GM12864 (cell line): ENCODE measurements at places on chromosomes 16 and 17.

DNA sequence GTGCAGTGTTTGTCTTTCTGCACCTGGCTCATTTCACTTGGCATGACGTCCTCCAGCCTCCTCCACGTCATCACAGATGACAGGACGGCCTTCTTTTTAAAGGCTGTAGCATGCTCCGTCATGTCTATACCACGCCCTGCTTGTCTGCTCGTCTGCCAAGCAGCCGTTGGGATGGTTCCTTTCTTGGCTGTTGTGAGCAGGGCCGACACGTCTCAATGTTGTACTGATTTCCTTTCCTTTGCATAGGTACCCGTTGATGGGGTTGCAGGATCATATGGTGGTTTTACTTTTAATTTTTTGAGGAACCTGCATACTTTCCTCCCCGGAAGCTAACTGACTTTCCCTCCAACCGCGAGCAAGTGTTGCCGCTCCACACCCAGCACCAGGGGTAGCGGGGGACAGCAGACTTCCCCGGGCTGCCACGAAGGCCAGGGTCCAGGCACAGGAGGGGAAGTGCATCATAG lies 212.2 kb upstream of the ZNF469 start:
- no peak for DNase-seq

DNA sequence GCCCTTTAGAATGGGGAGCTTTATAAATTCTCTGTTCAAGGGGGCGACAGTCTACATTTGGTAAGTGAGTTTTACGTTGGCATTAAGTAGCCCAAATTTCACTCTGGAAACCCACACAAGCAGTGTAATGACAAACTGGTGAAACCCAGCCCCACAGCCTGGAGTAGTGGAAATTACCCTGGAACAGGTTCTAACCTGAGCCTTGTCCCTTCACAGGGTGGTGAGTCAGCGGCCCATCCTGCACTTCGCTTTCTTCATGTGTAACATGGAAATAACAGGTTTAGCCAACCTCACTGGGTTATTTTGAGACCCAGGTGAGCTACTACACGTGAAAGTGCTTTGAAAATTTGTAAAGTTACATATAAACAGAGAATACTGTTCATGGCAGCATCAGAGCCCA lies 3.5 kb upstream of the TLCD3A start:
- no peak for DNase-seq

DNA sequence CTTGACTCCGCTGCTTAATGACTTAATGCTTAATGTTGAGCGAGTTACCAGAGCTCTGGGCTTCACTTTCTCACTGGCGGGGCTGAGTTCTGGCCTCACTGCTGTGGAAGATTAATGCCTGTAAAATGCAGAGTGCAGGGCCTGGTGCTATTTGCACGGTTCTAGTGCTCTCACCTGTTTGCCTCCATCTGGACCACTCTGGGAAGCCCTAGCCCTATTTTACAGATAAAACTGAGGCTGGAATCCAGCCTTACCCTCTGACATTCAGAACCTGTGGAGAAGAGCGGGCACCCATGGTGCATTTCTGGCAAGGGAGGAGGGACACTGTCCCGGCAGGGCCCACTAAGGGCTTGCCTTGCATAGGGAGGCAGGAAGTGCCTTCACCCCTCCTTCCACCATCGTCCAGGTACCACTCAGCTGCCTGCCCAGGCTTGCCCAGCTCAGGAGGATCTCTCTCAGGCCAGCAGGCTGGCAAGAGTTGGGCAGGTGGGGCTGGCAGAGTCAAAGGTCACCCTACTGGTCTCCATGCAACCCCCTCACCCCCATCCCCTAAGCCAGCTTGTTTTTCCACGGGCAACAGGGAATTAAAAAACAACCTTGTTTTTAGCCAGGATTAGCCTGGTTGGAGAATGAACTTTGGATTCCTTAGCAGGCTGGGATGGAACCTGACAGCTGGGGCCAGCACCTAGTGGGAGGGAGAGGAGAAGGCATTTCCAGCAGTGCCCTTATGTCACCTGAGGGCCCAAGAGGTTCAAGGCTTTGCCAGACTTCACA lies 4.1 kb upstream of the UBALD1 start:
- DNase-seq, result no peak

- no peak for DNase-seq
These were observed 24.3 kb upstream of the PHF12 start for GRCh38 chr17:28975646-28976045.

- no peak for DNase-seq
These were observed 7.7 kb downstream of the MIEF2 start for GRCh38 chr17:18267927-18268711.

- DNase-seq, result no peak
These were observed 22.9 kb upstream of the APPBP2 start for GRCh38 chr17:60548990-60549389.

DNA sequence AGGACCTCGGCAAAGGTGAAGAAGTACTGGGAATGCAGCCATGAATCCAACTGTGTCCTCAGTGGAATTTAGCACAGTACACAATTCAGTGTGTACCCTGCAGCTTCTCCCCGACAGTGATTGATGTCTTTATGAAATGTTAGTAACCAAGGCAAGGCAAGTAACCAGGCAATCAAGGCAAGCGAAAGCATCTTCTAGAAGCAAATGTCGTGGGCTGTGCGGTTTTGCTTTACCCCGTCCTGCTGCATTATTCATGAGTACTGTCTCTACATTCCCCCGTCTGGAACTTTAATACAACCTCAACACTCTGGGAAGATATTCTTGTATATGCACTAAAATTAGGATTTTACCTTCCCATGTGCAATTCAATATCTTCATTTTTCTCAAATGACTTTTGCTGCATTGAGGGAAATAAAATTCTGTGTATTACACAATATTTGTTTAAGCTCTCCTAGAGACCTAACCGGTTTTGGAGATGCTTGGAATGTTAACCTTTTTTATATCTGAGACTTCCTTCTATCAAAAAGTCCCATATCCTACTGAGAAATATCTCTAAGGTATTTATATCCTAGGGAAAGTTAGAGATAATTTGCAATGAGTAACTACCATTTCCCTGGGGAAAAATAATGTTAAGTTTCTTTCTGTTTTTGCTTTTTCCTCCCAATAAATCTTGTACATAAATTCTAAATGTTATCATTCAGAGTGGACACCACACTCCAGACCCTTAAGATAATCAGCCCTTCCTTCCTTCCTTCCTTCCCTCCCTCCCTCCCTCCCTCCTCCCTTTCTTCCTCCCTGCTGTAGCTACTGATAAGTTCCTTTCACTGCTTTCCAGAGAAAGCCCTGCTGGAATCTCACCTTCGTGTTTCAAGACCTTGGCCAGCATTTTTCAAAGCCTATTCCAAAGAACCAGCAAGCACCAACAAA lies 51.9 kb upstream of the ADORA2B start:
- no peak for DNase-seq

GRCh38 chr17:47713980-47714700 lies 18.9 kb upstream of the TBX21 start:
- no peak for DNase-seq

GRCh38 chr17:70049801-70050591 lies 25.0 kb upstream of the KCNJ16 start:
- DNase-seq, result no peak

GRCh38 chr17:35076874-35077273 lies 13.4 kb upstream of the RFFL start:
- no peak for DNase-seq

DNA sequence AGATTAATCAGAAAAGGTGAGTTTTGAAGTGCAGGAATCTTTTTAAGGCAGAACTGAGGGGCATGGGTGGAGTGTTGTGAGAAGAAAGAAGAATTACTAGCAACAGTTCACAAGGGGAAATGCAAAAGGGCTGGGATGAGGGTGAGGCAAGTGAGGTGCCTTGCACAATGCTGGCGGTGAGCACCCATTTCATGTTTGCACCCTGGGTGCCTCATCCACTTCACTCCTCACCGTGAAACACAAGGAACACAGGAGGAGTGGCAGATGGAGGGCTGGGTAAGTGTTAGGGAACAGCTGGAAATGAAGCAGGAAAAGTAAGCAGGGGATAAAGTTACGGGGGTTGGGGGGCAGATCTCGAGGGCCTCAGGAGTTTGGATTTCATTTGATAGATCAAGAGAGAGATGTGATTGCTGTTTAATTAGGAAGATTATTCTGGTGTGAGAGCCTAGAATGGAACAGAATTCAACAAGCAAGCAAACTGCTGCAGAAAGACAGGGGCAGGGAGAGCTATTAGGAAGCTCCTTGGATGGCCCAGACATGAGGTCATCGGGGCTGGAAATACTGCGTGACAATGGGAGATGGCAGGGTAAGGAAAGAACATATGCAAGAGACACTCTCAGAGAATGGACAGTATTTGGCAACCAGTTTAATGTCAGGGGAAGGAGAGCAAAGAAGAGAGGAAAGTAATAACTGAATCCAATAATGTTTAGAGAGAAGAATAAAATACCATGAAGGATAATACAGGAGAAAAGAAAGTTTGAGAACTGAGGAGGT lies 8.3 kb upstream of the HEATR6 start:
- no peak for DNase-seq

DNA sequence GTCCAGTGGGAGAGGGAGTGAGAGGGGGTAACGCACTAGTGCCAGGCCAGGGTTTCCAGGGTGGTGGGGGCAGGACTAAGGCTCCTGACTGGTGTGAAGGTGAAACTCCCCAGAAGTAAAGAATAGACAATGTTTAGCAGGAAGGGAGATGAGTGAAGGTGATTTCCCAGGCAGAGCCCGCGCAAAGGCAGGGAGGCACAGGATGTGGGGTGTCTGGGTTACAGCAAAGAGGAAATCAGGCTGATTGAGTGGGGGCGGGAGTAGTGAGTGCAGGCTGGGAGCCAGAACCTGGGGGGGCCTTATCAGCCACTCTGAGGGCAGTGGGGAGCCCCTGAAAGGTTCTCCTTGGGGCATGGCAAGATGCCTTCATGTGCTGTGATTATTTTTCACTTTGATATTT lies 167.5 kb downstream of the UTP18 start:
- DNase-seq, result no peak

DNA sequence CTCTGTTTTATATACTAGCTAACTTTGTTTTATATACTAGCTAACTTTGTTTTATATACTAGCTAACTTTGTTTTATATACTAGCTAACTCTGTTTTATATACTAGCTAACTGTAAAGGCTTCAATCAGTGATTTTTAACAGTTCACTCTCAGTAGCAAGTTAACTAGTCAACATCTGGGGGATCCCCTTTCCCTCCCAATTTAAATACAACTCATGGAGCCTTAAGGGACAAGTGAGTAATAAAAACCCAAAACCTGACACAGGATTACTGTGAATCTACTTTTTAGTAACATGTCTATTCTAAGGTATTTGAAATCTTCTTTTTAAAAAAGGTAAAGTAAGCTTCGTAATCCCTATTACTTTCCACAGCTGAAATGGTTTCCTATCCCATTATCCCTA lies 32.2 kb downstream of the FAM222B start:
- no peak for DNase-seq
